Uterus (tissue), 4 donors: ENCODE measurements at places on chromosomes 2 and 18.

- DNase-seq: no peak
Observed at GRCh38 chr2:159944874-159945273, 117.5 kb downstream of the PLA2R1 start.

DNA sequence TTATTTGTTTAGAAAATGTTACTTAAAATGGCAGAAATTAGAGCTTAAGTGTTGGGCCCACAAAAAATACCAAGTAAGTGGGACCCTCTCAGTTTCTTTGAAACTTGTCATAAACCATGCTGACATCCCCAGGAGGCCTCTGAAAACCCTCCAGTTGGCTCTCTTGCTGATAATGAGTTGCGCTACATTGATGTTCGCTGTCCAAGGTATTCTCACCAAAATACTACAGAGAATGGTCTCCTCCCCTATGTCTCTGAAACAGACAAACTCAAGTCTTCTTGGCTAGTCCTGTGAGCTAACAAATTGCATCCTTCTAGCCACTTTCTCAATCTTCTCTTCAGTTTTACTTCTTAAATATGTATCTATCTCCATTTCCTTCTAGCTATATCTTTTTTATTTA, 669.4 kb downstream of the IRS1 start:
- no peak for DNase-seq

- DNase-seq: no peak
Observed at GRCh38 chr2:52536929-52537460, 1230.6 kb upstream of the CHAC2 start.

GRCh38 chr2:225354281-225354774, 45.2 kb upstream of the NYAP2 start:
- DNase-seq: no peak

GRCh38 chr18:12652861-12653401, 5.0 kb downstream of the SPIRE1 start:
- DNase-seq: no peak

DNA sequence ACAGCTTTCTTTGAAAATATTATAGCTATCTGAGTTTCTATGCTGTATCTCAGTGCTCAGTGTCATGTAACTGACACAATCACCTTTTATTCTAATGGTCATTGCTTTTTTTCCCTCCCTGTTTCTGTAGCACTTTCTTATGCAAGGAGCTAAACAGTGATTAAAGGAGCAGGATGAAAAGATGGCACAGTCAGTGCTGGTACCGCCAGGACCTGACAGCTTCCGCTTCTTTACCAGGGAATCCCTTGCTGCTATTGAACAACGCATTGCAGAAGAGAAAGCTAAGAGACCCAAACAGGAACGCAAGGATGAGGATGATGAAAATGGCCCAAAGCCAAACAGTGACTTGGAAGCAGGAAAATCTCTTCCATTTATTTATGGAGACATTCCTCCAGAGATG, 56.4 kb downstream of the SCN2A start:
- DNase-seq: no peak

DNA sequence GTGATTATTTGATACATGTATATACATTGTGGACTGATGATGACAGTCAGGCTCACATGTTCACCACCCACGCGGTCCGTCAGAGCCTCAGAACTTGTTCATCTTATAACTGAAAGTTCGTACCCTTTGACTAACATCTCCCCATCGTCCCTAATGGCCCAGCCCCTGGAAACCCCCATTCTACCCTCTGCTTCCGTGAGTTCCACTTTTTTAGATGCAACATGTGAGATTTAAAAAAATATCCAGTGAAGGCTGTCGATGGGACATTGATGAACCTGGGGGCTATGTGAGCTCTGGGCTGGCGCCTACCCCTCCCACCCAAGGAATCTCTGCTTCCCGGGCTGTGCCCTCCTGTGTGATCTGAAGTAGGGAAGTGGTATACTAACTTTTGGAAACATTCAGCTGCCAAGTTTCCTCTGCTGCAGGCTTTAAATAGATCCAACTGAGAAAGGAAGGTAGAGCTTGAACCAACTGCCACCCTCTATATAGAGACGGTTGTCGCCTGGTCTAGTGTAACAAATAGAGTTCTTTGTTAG, 163.8 kb downstream of the FAM210A start:
- DNase-seq: no peak

DNA sequence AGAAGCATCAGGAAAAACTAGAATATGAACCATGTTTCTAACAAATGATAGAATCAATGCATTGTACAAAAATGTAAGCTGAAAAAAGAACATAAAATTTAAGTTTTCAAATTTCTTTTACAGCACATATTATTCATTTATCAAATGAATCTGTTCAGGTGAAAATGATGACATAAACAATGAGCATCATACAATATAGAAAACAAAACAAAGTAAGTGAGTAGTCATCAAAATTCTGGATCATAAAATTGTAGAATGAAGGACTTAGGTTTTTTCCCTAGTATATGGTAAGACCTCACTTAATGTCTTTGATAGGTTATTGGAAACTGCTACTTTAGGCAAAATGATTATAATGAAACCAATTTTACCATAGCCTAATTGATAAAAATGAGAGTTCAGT, 427.0 kb upstream of the KCNH7 start:
- no peak for DNase-seq

- no peak for DNase-seq
Observed at GRCh38 chr18:37270038-37270665, 295.4 kb downstream of the CELF4 start.

DNA sequence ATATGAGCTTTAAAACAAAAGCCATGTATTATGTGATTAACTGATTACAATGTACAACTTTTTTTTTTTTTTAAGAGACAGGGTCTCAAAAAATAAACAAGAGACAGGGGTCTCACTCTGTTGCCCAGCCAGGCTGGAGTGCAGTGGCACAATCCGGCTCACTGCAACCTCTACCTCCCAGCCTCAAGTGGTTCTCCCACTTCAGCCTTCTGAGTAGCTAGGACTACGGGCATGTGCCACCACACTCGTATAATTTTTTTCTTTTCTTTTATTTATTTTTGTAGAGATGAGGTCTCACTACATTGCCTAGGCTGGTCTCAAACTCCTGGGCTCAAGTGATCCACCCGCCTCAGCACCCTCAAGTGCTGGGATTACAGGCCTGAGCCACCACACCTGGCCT, 103.1 kb downstream of the ATAD2B start:
- no peak for DNase-seq

- DNase-seq: no peak
Observed at GRCh38 chr18:2965797-2966196, 47.1 kb downstream of the LPIN2 start.

DNA sequence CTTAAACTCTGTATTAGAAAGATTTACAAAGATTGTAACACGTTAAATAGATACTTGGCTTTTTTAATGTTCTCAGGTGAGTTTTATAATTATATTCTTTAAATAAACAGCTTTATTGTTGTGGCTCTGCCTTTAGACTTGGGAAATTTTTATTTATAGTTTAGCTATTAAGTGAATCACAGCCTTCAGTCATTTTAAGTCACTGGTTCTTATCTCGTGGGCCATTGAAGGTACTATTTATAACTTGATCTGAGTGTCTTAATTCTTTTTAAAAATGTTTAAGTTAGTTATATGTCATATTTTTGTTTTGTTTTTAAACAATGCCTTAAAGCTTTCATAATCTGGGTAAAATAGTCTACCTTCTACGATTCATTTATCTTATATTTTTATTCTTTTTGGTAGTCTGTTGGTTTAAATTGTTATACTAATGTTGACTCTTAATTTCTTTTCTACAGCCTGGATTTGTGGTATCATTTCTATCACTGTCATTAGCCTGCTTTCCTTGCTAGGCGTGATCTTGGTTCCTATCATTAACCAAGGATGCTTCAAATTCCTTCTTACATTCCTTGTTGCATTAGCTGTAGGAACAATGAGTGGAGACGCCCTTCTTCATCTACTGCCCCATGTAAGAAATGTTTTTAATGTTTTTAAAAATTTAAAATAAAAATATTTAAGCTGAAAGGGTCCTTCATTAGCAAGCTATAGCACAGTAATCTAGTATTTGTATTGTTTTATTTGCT, 49.3 kb downstream of the SLC39A10 start:
- DNase-seq: no peak

- no peak for DNase-seq
Observed at GRCh38 chr2:112005406-112006075, 49.5 kb upstream of the TMEM87B start.

DNA sequence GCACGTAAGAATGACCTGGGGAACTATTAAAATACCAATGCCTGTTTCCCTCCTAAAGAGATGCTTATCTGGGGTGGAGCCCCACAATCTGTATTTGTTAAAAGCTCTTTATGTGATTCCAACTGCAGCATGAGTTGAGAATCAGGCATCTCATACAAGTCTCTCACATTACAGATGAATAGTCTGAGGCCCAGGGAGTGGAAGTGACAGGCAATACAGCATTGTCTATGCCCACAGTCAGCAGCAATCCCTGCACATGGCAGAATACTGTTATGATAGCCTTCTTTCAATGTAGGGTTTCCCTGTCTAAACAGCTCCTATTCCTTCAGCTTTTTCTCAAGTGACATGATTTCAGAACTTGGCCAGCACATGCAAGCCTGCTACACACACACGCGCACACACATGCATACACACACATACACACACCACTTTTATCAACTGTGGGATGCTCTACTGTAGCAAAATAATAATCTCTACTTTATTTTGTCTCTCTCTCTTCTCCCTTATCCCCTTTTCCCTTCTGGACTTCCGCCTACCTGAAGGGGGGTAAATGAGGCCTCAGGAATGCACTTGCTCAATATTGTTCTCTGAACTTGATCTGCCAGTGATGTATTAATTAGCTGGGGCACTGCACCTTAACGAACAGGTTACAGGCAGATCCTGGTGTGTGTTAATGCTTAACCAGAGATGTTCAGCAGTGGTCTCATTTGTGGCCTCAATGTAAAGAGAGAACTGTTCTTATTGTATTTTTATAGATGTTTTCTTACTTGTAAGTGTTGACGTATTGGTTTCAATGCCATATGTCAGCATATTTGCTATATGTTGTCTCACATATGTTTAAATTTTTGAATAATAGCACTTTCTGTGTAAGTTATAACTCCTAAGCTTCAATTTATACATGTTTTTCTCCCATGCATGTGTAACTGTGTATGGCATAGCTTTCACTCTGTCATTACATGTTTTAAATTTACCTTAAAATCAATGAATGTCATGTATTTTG, 116.0 kb downstream of the SETBP1 start:
- no peak for DNase-seq

GRCh38 chr2:147355706-147356105, 489.1 kb upstream of the ACVR2A start:
- no peak for DNase-seq

DNA sequence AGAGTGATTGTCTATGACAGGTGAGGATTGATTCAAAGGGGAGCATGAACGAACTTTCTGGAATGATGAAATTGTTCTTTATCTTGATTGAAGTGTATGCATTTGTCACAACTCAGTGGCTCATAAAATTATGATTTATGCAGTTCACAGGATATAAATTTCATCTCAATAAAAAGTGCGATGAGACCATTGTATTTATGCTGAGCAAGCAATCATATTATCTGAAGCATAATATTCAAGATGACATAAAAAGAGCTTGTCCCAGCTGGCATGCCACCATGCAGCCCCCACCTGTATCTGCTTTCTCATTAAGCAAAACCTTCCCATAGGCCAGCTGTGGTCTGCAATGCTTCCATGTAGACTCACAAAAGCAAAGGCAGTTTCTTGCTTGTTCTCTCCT, 49.6 kb upstream of the TEX51 start:
- DNase-seq: no peak

DNA sequence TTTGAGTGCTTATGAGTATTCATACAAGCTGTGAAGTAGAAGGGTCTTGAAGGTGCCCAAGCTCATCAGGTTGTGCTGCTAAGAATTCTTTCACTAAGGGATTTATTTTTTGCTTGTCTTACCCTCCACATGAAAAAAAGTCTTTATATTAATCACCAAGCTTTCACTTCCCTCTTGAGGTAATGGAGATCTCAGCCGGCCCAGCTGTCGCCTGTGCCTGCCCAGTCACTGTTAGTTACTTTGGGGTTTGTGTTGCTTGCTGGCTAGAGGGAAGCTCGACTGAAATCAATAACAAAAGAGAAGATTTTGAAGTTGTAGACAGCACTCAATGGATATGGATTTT, 21.9 kb downstream of the MC2R start:
- no peak for DNase-seq

- no peak for DNase-seq
Observed at GRCh38 chr2:210288408-210288807, 26.6 kb downstream of the MYL1 start.

DNA sequence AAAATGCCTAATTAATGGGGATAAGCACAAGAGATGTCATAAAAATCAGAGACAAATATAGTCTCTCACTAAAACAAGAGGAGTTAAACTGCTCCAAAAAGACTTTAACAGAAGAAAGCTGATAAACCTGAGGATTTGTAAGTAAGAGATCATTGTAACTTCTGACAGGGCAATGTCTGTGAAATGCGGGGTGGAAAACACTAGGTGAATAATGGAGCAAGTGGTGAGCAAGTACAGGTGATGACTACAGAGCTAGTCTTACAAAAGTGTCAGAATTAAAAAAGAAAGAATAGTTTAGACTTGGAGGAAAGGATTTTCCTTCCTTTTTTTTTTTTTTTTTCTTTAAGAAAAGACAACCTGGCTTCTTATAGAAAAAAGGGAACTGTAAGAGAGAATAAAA, 22.7 kb downstream of the ATAD2B start:
- no peak for DNase-seq

GRCh38 chr2:239943991-239944631, 81.0 kb downstream of the NDUFA10 start:
- DNase-seq: no peak

DNA sequence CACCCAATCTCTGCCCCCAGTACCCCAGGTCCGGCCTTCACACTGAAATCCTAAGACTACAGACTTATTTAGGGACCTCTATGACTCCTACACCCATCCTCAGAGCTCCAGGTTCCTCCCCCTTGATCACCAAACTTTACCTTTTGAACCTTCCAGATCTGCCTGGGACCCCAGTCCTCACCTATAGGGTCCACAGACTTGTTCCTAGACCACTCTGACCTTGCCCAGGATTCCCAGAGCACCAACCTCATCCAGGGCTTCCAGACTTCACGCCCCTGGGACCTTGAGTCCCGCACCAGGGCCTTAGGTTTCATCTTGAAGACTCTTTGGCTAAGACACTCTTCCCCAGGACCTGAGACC, 462 bp downstream of the CHCHD5 start:
- DNase-seq: no peak

DNA sequence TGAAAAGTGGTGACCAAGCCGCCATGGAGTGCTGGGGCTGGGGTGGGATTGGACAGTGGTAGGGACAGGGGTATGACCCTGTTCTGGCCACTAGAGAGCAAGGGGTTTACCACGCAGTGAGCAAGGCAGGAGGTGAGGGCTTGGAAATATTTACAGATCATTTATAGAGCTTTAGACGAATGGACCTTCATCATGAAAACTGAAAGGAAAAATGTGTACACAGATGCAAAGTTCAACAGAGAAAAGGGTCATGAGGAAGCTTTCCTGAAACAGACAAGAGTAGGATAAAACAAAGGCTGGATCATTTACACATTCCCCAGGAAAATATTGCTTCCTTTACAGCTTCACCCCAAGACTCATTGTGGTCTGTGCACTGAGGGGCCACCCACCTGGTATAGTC, 130.5 kb upstream of the SMAD2 start:
- DNase-seq: no peak
